ENCODE measurements at places on chromosomes 1 and 21. TPM values are rescaled to one million over a fixed set of nuclear protein-coding genes. Genes with fewer than 3 reads are reported as not detected.

ADAMTS5 gene
- total RNA-seq = 5.6 TPM

DNA sequence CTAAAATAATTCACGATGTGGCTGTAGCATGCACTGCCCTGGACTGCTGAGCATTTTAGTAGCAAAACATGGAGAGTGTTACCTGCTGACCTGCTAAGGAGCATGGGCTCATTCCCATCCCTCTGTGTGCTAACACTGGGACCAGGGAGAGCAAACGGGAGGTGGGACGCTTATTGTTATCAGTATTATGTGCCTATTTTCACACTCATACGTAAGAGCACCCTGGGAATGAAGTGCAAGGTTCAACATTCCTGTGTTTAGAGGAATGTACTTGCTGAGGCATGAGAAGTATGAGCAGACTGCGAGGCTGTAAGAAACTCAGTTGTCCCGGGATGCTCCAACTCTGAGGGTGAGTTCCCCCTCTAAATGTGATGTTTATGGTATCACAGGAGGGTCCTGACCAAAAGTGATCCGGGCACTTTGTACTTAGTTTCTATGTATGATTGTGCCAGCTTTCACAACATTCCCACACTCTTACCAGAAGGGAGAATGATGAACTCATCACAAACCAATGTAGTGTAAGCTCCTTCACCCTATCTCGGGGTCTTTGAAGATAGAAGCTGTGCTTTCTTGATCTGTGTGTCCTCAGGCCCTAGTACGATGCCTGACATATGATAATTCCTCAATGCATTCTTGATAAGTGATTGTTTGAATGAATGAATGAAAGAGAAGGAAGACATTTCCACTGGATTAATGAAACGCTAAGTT is 164.8 kb downstream of the KCNJ6 start:
- no peaks in the 10 kb centered on the region for H3K4me1 ChIP-seq
- no peak for DNase-seq
- no peak overlapping the region for H3K27ac ChIP-seq
- no peak overlapping the region for H3K4me3 ChIP-seq
- no peaks in the 10 kb centered on the region for H3K27me3 ChIP-seq
- no peaks in the 10 kb centered on the region for H3K36me3 ChIP-seq

- H3K4me1 ChIP-seq = no peaks in the 10 kb centered on the region
- H3K27ac ChIP-seq = no peak overlapping the region
- H3K4me3 ChIP-seq = no peak overlapping the region
- no peak for DNase-seq
- no peaks in the 10 kb centered on the region for H3K36me3 ChIP-seq
These were observed 26.5 kb upstream of the POU2F1 start for GRCh38 chr1:167194182-167194581.

GRCh38 chr1:216531263-216532239 is 108.3 kb upstream of the USH2A start:
- peaks cover 6% of the 10 kb centered on the region for H3K4me1 ChIP-seq
- H3K4me3 ChIP-seq = peak overlapping the region; percentile 52
- H3K36me3 ChIP-seq = no peaks in the 10 kb centered on the region
- H3K27me3 ChIP-seq = no peaks in the 10 kb centered on the region
- DNase-seq = no peak
- peak overlapping the region; percentile 61 for H3K27ac ChIP-seq

- peaks cover 24% of the 10 kb centered on the region for H3K4me1 ChIP-seq
- H3K27me3 ChIP-seq = peaks cover 14% of the 10 kb centered on the region
- peak within 1 kb of the TSS; percentile 65 for H3K4me3 ChIP-seq
- DNase-seq = peak; percentile 74
These were observed at the start of gene FAM78B for GRCh38 chr1:166166698-166167571. TSS of gene FAM78B (minus strand) at chr1:166167001. CDS start at chr1:166166248, 753 bp downstream.

SLC9C2 gene
- 1.4 TPM for total RNA-seq

DNA sequence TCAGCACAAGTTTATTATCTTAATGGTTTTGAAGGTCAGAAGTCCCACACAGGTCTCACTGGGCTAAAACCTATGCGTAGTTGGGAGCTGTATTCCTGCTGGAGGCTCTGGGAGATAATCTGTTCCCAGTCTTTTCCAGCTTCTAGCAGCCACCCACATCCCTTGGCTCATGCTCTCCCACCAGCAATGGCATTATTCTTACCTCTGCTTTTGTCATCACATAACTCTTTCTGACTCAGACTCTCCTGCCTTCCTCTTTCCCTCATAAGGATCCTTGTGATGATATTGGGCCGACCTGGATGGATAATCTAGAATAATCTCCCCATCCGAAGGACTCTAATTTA is 122.2 kb upstream of the PRDX6 start:
- H3K27ac ChIP-seq = no peak overlapping the region
- no peaks in the 10 kb centered on the region for H3K27me3 ChIP-seq
- no peaks in the 10 kb centered on the region for H3K36me3 ChIP-seq
- DNase-seq = no peak
- H3K4me1 ChIP-seq = no peaks in the 10 kb centered on the region

DNA sequence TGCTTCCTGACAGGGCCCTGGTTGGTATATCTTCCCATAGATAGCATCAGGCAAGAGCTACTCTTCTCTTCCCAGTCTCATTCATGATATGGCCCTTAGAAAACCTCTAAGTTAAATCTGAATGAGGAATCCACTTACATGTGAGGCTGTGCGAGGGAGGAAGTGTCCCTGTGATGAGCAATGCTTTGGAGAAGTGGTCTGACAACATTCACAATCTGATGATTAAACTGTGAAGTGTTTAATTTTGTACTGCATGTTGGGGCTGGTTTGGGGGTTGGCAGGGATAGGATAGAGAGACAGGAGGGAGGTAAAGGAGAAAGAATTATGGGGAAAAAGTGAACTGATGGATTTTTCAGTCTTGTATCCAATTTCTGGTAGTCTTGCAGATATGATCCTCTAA is 421.2 kb upstream of the DAB1 start:
- H3K36me3 ChIP-seq = no peaks in the 10 kb centered on the region
- no peak overlapping the region for H3K4me3 ChIP-seq
- no peaks in the 10 kb centered on the region for H3K27me3 ChIP-seq
- no peaks in the 10 kb centered on the region for H3K4me1 ChIP-seq
- no peak for DNase-seq

PADI2 gene
- 18.4 TPM for total RNA-seq

NTMT2 gene
- total RNA-seq = not detected

DNA sequence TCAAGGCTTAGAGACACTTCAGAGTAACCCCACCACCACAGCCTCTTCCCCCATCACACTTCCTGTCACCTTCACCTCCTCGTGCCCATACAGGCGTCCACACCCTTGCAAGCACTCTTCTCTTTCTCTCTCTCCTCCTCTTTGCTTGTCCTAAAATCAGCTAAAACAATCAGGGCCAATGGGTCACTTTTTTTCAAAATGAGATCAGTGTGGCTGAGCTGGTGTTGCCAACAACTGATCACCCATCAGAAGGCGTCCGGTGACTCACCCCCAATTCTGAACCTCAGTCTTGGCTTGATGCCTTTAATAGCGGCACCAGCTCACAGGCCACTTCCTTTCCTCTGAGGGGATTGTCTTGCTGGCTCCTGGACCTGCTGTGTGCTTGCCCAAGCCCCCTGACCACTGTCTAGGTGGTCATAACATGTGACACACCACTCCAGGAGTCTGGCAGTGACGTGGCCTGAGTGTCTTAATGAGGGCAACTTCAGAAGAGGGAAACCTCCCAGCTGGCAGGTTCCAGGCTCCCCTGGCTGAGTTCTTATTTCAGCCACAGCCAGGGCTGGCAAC is 1.6 kb downstream of the DRAXIN start:
- H3K4me1 ChIP-seq = peaks cover 11% of the 10 kb centered on the region
- H3K36me3 ChIP-seq = no peaks in the 10 kb centered on the region
- no peak overlapping the region for H3K27ac ChIP-seq
- no peak overlapping the region for H3K4me3 ChIP-seq
- peaks cover 70% of the 10 kb centered on the region for H3K27me3 ChIP-seq

- no peak overlapping the region for H3K27ac ChIP-seq
- no peak overlapping the region for H3K4me3 ChIP-seq
- no peak for DNase-seq
- no peaks in the 10 kb centered on the region for H3K27me3 ChIP-seq
- H3K4me1 ChIP-seq = no peaks in the 10 kb centered on the region
These were observed 93.5 kb downstream of the NRDC start for GRCh38 chr1:51784997-51785421.

GRCh38 chr1:233019083-233019482 is 68.7 kb downstream of the NTPCR start:
- H3K27me3 ChIP-seq = no peaks in the 10 kb centered on the region
- H3K27ac ChIP-seq = no peak overlapping the region
- no peaks in the 10 kb centered on the region for H3K36me3 ChIP-seq
- H3K4me1 ChIP-seq = peaks cover 14% of the 10 kb centered on the region
- H3K4me3 ChIP-seq = no peak overlapping the region
- DNase-seq = no peak

ABCA4 gene
- 1.9 TPM for total RNA-seq

AGT gene
- 0.86 TPM for total RNA-seq

DNA sequence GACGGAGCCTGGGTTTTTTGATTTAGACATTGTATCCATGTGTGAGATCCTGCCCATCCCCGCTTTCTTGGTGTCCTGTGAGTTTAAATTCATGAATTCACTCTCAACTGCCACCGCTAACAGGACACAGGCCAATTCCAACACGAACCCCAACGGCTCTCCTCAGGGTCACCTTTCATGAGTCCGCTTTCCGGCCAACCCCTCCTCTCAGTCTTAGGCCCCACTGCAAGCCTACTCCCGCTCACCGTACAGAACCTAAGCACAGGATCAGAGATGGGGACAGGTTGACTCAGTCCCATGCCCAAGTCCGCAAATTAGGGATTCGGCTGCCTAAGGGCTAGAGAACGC is 238 bp upstream of the SCP2 start:
- H3K4me3 ChIP-seq = peak overlapping the region; percentile 81
- peak overlapping the region; percentile 83 for H3K27ac ChIP-seq
- H3K36me3 ChIP-seq = no peaks in the 10 kb centered on the region
- DNase-seq = no peak

GJC2 gene
- 6.0 TPM for total RNA-seq

PROX1 gene
- total RNA-seq = 11.7 TPM

DNA sequence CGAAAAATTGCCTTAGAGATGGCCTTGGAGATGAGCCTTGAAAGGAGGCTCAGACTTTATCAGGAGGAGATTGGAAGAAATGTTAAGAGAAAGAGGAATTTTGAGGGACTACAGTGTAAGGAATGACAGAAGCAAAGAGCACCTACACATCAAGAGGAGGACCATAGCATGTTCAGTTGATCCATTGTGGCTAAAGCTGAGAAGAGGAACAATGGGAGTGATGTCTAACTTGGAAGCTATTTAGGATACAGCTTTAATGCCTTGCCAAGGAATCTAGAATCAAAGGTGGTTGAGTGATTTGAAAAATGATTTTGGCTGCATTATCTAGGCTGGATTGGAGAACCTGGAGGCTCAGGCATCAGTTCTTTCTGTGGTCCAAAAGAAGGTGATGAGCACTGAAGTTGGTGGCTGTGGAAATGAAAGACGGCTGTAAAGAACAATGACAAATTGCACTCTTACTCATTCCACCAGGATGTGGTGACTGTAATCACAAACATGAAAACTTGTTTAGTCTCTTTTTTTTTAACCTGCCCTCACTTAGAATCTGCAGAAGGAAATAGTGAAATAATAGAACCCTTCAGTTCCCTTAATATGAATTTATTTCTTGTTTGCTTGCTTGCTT is 11.3 kb downstream of the FAM20B start:
- H3K27me3 ChIP-seq = no peaks in the 10 kb centered on the region
- DNase-seq = no peak
- no peak overlapping the region for H3K4me3 ChIP-seq
- H3K27ac ChIP-seq = no peak overlapping the region

RNPEP gene
- 73.8 TPM for total RNA-seq

IGSF9 gene
- total RNA-seq = 2.0 TPM

LMX1A gene
- 0.21 TPM for total RNA-seq

DNA sequence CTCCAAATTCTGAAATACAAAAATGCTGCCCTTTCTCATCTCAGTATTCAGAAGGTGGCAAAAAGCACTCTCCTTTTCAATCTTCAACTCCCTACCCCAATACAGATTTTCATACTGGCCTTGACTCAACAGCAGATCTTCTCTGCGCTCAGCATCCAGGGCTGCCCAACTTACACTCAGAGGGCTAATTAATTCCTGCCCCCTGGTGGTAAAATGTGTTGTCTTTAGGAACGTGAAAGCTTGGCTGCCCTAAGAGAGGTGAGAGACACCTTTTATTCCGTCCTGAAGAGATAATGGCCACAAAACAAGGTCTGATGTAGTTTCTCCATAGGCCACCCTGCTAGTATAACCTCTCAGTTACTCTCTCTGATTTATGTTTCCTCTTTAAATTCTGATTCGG is 25.0 kb downstream of the KRTAP24-1 start:
- no peaks in the 10 kb centered on the region for H3K36me3 ChIP-seq
- H3K4me3 ChIP-seq = no peak overlapping the region
- H3K4me1 ChIP-seq = no peaks in the 10 kb centered on the region
- no peak for DNase-seq

DNA sequence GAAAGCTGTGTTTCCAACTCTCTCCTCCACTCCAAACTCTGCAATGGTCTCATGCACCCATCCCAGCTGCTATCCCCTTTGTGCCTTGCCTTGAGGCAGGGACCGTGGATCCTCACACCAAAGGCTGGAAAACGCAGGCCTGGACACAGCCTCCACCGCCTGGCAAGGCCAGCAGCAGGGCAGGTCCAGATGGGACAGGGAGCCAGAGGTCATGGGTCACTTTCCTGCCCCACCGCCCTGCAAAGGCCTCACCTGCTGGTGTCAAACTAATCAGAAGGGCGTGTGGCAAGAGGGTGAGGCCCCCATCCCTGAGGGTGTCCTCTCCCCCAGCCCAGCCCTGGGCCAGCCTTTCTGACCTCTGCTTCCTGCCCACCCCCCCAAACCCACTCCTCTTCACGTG is 106.3 kb downstream of the PAX7 start:
- H3K27ac ChIP-seq = no peak overlapping the region
- no peak for DNase-seq
- no peaks in the 10 kb centered on the region for H3K36me3 ChIP-seq
- no peaks in the 10 kb centered on the region for H3K4me1 ChIP-seq

PRRX1 gene
- total RNA-seq = 30.1 TPM

- no peak overlapping the region for H3K4me3 ChIP-seq
- H3K27me3 ChIP-seq = no peaks in the 10 kb centered on the region
- H3K27ac ChIP-seq = no peak overlapping the region
- DNase-seq = no peak
These were observed 50.9 kb downstream of the PTPN14 start for GRCh38 chr1:214500340-214501055.

All from lower lobe of right lung (tissue), 2 donors.